ENCODE measurements at places on chromosomes 1 and 21. TPM values are rescaled to one million over a fixed set of nuclear protein-coding genes. Genes with fewer than 3 reads are reported as not detected.

RAB25 gene
- not detected for total RNA-seq

KIAA0319L gene
- 28.9 TPM for total RNA-seq

LCE1B gene
- total RNA-seq = not detected

NPPB gene
- total RNA-seq = not detected

FCMR gene
- 0.58 TPM for total RNA-seq

DNA sequence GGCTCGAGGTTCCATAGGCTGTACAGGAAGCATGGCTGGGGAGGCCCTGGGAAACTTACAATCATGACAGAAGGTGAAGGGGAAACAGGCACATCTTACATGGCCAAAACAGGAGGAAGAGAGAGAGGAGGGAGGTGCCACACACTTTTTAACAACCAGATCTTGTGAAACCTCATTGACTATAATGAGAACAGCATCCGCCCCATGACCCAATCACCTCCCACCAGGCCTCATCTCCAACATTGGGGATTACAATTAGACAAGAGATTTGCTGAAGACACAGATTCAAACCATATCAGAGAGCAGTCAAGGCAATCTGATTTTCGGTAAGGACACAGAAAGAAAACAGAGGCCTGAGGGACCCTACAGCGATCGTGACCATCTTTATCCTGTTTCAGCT, 41.7 kb downstream of the TNFRSF9 start:
- H3K4me3 ChIP-seq = no peak overlapping the region
- H3K27ac ChIP-seq = no peak overlapping the region
- H3K27me3 ChIP-seq = no peaks in the 10 kb centered on the region
- H3K4me1 ChIP-seq = peaks cover 3% of the 10 kb centered on the region

- no peak for DNase-seq
- no peaks in the 10 kb centered on the region for H3K4me1 ChIP-seq
- H3K4me3 ChIP-seq = no peak overlapping the region
- no peak overlapping the region for H3K27ac ChIP-seq
- H3K27me3 ChIP-seq = no peaks in the 10 kb centered on the region
- H3K36me3 ChIP-seq = no peaks in the 10 kb centered on the region
Measured at GRCh38 chr1:228118040-228118439, 8.9 kb upstream of the MRPL55 start.

- H3K27me3 ChIP-seq = no peaks in the 10 kb centered on the region
- H3K4me3 ChIP-seq = no peak overlapping the region
- no peak overlapping the region for H3K27ac ChIP-seq
- peaks cover 16% of the 10 kb centered on the region for H3K4me1 ChIP-seq
- no peak for DNase-seq
Measured at GRCh38 chr1:93716941-93717368, 35.3 kb upstream of the BCAR3 start.

DNA sequence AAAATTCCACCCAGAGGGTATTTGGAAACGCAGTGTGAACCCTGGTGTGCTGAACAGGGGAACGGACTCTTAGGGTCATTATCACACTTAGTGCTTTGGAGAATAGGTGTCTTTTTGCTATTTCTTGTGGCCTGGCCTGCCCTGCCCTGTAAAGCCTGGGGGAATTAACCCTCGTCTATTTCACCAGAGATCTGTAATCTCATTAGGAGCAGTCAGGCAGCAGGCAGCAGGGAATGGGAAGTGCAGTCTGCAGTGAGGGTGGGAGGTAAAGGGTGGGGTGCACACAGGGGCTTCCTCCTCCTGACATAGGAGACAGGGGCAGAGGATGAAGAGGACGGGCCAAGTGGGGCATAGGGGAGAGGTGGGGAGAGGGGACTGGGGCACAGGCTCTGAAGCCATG, 1.1 kb upstream of the SLC1A7 start:
- H3K36me3 ChIP-seq = no peaks in the 10 kb centered on the region
- DNase-seq = no peak
- no peak overlapping the region for H3K4me3 ChIP-seq

DNA sequence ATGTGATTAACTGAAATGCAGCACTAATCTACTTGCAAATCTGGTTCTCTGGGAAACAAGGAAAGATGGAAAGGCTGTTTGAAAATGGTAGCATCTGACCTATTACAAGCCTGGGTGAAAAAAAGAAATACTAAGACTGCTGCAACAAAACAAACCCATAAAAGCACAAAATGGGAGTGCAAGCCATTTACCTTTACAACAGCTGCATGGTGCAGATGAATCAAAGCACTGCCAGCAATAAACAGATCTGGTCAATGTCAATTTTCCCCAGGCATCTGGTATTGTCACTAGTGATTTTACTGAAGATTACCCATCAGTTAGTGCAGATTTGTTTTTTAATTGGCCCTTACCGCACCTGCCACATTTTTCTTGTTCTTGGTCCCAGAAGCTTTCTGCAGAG, 1341.7 kb downstream of the PLA2G4A start:
- no peaks in the 10 kb centered on the region for H3K27me3 ChIP-seq
- H3K27ac ChIP-seq = no peak overlapping the region
- no peaks in the 10 kb centered on the region for H3K36me3 ChIP-seq
- no peaks in the 10 kb centered on the region for H3K4me1 ChIP-seq

DNA sequence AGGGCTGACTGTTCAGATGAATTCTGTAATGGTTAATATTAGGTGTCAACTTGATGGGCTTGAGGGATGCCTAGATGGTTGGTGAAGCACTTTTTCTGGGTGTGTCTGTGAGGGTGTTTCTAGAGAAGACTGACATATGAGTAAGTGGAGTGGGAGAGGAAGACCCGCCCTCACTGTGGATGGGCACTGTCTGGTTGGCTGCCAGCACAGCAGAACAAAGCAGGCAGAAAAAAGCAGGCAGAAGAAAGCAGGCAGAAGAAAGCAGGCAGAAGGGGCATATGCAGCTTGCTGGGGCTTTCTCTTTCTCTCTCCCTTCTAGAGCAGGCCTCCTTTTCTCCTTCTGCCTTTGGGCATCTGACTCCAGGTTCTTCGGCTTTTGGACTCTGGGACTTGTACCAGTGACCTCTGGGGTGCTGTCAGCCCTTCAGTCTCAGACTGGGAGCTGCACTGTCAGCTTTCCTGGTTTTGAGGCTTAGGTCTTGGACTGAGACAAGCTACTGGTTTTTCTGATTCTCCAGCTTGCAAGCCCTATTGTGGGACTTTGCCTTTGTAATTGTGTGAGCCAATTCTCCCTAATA, 42.9 kb upstream of the CD2 start:
- H3K27me3 ChIP-seq = no peaks in the 10 kb centered on the region
- no peak overlapping the region for H3K4me3 ChIP-seq
- peak; percentile 36 for DNase-seq
- no peak overlapping the region for H3K27ac ChIP-seq
- H3K4me1 ChIP-seq = peaks cover 27% of the 10 kb centered on the region
- no peaks in the 10 kb centered on the region for H3K36me3 ChIP-seq

- no peak overlapping the region for H3K27ac ChIP-seq
- DNase-seq = no peak
- peaks cover 62% of the 10 kb centered on the region for H3K36me3 ChIP-seq
- H3K27me3 ChIP-seq = no peaks in the 10 kb centered on the region
- H3K4me1 ChIP-seq = peaks cover 5% of the 10 kb centered on the region
- H3K4me3 ChIP-seq = no peak overlapping the region
Measured at GRCh38 chr1:156532374-156532773, 31.8 kb upstream of the MEF2D start.

GRCh38 chr1:210223226-210223904, 9.2 kb upstream of the SERTAD4 start:
- no peaks in the 10 kb centered on the region for H3K36me3 ChIP-seq
- no peak overlapping the region for H3K27ac ChIP-seq
- DNase-seq = peak; percentile 47
- no peaks in the 10 kb centered on the region for H3K27me3 ChIP-seq
- peaks cover 3% of the 10 kb centered on the region for H3K4me1 ChIP-seq
- no peak overlapping the region for H3K4me3 ChIP-seq

DNA sequence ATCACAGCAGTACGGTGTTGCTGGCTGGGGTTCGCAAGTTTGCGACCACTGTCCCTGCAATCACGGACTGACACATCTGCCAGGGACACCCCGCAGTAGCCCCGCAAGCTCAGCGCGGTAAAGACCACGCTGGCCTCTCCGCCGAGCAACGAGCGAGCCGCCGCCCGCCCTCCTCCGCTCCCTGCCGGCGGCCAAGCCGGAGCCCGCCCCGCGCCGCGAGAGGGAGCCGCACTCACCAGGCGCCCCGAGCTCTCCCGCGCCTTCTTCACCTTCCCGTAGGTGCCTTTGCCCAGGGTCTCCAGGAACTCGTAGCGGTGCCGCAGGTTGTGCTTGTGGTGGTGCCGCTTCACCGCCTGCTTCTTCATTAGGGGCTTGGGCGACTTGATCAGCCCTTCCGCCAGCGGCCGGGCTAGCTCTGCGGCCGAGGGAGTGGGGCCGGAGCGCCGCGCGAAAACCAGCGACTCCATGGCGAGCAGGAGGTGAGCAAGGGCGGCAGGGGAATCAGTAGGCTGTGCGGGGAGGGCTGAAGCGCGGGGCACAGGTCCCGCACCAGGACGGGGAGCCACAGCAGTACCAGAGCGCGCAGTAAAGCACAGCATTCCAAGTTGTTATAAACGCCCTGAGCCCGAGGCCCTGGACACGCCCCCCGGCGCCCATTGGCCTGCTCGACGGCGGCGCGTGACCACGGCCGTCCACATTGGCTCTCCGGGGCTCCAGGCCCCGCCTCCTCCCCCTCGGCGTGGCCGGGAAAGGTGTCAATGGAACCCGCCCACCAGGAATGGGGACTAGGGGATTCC, at the start of gene NUAK2:
Gene NUAK2, minus strand, starts transcription at position 584 of the 797 bp plus-strand sequence. Its CDS starts 117 bp downstream, at position 467.
- H3K4me1 ChIP-seq = peaks cover 36% of the 10 kb centered on the region
- peak within 1 kb of the TSS; percentile 44 for H3K4me3 ChIP-seq
- DNase-seq = peak; percentile 88
- no peak within 1 kb of the TSS for H3K27ac ChIP-seq
- H3K27me3 ChIP-seq = peaks cover 16% of the 10 kb centered on the region

- H3K27ac ChIP-seq = peak overlapping the region; percentile 93
- DNase-seq = peak; percentile 80
- H3K27me3 ChIP-seq = no peaks in the 10 kb centered on the region
Measured at GRCh38 chr1:153698020-153698922, 19.8 kb downstream of the NPR1 start.

DNA sequence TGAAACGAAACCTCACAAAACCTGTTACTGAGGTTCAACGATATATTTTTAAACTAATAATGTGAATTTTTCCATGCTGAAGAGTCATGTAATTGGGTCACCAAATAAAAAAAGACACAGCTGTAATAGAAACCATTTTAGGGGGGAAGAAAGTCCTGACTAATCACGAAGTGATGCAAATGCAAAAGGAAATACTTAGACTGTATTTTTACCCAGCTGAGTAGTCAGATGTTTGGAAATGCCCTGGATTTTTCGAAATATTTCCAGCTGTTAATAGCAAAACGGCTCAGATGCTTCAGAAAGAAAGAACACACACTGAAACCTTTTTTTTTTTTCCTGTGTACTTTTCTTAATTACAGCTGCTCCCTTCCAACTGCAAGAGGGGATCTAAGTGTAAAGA, 210.3 kb downstream of the SETD4 start:
- H3K27ac ChIP-seq = peak overlapping the region; percentile 21
- H3K27me3 ChIP-seq = no peaks in the 10 kb centered on the region

GRCh38 chr1:7366286-7366954, 404.7 kb upstream of the VAMP3 start:
- H3K4me3 ChIP-seq = no peak overlapping the region
- DNase-seq = no peak
- no peaks in the 10 kb centered on the region for H3K27me3 ChIP-seq
- peaks cover 13% of the 10 kb centered on the region for H3K4me1 ChIP-seq

DNA sequence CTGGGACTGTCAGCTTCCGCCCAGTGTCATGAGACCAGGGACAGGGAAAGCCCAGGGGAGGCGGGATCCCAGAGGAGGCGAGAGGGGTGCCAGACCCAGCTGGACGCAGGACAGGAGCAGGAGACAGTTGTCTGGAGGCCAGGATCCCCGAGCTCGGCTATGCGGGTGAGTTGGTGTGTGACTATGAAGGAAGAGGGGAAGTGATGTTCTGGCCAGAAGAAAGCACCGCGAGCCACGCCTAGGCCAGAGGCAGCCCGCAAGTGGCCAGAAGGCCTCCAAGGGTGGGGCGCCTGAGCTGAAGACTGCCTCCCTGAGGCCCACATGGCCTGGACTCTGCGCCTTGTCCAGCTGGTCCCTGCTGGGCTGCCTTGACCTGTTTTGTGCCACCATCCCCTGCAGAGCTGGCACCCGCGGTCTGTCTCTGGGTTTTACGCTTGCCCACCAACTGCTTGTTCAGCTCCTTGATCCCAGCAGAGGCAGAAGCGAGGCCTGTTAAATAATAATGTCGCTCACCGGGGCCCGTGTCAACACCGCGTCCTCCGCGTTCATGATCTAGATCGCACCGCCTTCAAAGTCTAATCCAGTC, 85.2 kb upstream of the ACTL8 start:
- peaks cover 31% of the 10 kb centered on the region for H3K36me3 ChIP-seq
- H3K27ac ChIP-seq = no peak overlapping the region
- no peak overlapping the region for H3K4me3 ChIP-seq
- peaks cover 32% of the 10 kb centered on the region for H3K4me1 ChIP-seq

DNA sequence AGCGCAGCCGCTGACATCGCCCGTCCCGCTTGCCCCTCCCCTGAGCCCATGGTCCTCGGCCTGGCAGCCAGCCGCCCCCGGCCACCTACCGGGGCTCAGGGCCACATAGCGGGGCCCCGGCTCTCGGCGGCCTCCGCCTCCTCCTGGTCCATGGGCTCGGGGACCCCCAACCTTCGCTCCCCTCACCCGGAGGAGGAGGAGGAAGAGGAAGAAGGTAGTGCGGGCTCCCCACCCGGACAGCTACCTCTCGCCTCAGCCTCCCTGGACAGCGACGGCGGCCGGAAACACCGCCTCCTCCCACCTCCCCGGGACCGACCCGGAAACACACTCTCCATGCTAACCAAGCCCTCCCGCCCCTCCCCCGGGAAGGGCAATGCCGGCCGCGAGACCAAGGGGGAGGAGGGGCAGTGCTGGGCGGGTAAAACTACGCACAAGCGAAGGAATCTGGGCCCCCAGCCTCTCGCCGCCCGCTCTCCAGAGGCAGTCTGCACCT, at the start of gene KIAA0319L:
Gene KIAA0319L, minus strand, starts transcription at position 286 of the 493 bp plus-strand sequence. CDS start 2,912 bp downstream, outside the sequence.
- H3K27me3 ChIP-seq = no peaks in the 10 kb centered on the region
- H3K4me3 ChIP-seq = peak within 1 kb of the TSS; percentile 84
- peaks cover 45% of the 10 kb centered on the region for H3K4me1 ChIP-seq
- H3K27ac ChIP-seq = peak within 1 kb of the TSS; percentile 92
- peaks cover 14% of the 10 kb centered on the region for H3K36me3 ChIP-seq
- DNase-seq = no peak

DNA sequence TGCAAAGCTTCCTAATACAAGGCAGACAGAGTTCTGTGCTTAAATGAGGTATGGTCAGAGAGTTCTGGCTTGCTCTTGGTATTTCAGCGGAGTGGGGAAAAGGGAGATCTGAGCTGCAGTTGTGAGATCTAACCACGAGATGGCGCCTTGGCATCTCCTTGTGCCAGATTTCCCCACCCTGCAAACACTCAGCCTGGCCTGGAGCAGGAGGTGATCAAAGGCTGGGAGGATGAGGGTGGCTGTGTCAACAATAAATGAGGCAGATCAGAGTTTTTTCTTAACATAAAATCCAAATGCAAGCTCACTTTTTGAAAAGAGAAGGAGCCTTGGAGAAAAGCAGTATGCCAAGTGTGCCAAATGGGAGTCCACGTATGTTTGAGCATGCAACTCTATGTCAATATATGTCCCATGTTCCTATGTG, 4.1 kb upstream of the TFAP2E start:
- H3K27me3 ChIP-seq = peaks cover 39% of the 10 kb centered on the region
- no peak overlapping the region for H3K4me3 ChIP-seq
- H3K27ac ChIP-seq = no peak overlapping the region
- peaks cover 17% of the 10 kb centered on the region for H3K36me3 ChIP-seq

- no peaks in the 10 kb centered on the region for H3K36me3 ChIP-seq
- no peak overlapping the region for H3K4me3 ChIP-seq
- no peak overlapping the region for H3K27ac ChIP-seq
- H3K4me1 ChIP-seq = peaks cover 5% of the 10 kb centered on the region
Measured at GRCh38 chr1:119276558-119276957, 92.0 kb upstream of the HAO2 start.

GRCh38 chr1:115184260-115184950, 95.1 kb upstream of the TSPAN2 start:
- no peak overlapping the region for H3K4me3 ChIP-seq
- no peaks in the 10 kb centered on the region for H3K27me3 ChIP-seq
- no peaks in the 10 kb centered on the region for H3K36me3 ChIP-seq
- DNase-seq = no peak
- no peak overlapping the region for H3K27ac ChIP-seq
- peaks cover 38% of the 10 kb centered on the region for H3K4me1 ChIP-seq

Measured in muscle of leg (tissue), 16 donors.